Fibroblast of skin of scalp (primary cell): ENCODE measurements at places on chromosomes 12 and 14.

- no peak for DNase-seq
These were observed 15.4 kb upstream of the YY1 start for GRCh38 chr14:100223332-100224201.

DNA sequence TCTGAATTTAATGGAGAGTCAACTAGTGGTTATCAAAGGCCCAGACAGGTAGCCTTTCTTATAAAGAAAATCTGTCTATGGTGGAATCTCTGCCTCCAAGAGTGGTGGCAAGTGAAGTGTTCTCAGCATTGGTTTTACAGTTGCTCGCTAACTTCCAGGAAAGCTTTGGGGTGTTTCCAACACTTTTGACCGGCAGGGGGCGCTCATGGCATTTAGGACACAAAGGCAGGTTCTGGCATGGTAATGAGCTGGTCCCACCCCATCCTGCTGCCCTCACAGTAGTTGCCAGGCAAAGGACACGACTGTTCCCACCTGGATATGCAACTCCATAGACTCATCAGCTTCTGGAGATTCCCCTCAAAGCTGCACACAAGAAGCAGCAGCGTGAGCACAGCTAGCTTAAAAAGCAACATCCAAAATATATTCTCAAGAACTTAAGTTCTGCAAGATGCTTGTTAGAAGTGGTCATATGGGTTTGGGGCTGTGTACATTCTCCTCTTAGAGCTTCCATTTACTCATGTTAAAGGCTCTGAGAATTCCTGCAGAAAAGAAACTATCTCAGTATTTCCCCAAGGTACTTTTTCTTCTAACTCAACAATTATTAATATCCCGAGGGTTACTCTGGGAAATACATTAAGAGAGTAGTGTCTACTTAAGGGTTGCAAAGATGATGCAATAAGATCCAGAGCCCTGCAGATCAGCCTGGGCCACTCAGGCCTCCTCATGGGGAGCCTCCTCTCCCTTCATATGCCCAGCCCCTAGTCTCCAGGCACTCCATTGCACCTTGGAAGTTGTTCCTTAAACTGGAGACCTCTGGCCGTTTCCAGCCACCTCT, 14.8 kb downstream of the PROX2 start:
- peak; percentile 87 for DNase-seq

DNA sequence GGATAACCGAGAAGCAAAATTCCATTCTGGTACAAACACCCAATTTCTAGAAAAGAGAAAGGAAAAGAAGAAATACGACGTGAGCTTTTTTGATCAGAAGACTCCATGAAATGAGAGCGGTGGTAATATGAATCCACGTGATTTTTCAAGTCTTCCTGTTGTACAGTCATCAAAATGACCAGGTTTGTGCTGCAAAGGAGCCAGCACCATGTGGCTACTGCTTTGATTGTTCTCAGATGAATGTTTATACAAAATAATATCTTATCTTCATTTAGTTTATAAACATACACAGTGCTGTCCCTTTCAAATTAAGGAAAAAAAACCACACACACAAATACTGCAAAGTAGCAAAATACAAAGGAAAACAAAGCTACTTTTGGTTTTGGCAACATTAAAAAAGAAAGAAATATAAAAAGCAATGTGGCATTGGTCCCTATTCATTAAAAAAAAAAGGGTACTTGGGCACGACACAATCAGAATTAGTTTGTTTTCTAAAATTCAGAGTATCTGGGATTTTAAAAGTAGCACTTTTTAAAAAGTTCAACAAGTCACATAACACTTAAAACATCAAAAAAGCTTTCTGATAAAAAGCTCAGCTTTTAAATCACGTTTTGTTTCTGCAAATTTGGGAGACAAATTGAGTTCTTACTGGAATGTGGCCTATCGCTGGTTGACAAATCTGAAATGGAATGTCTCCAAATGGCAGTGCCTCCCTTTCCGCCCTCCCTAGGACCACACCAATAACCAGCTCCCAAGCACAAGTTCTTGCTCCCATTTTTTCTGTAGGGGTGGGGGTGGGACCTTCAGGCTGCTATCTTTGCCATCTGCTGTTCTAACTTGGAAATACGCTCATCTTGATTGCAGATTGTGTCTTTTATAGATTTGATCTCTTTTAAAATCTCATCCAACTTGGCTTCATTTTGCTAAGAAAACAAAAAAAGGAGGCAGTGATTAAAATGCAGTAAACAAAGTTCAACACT, 13.2 kb upstream of the SELPLG start:
- peak; percentile 44 for DNase-seq

GRCh38 chr12:47808574-47809365, 10.9 kb downstream of the HDAC7 start:
- no peak for DNase-seq

GRCh38 chr14:23399136-23399535, 8.9 kb downstream of the MYH6 start:
- DNase-seq, result no peak

DNA sequence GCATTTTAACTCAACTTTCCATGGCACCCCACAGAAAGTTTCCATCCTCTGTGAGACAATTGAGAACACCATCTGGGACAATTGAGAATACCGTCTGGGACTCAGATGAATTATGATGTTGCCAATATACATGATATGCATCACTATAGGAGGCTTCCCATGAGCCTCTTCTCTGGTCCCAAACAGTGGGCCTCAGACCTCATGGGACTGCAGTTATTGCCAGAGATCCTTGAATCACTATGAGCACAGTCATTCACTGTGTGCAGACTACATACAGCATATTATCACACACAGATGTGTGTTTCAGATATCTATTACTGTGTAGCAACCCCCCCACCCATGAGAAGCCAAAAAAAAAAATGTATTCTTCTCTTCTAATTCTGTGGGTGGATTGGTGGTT, 134.4 kb downstream of the GXYLT1 start:
- DNase-seq, result no peak

DNA sequence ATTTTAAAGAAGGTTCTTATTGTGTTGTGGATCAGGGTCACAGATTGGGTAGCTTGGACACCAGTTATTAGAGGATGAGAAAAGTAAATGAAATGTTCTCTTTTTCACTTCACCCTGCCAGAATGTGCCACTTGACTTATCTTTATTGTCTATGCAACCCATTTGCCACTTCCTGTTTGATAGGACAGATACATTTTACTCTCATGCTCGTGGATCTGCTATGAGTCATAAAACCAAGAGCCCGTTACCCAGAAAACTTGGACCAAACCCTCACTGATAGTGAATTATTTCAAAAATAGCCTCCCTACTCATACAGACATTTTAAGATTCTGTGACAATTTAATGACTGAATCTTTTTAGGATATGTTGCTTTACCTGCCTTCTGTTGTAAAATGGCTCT, 1.8 kb downstream of the ISCA2 start:
- DNase-seq, result no peak

GRCh38 chr12:17588968-17589367, 501.0 kb downstream of the RERGL start:
- no peak for DNase-seq

- DNase-seq, result peak; percentile 49
These were observed 124.1 kb downstream of the SSPN start for GRCh38 chr12:26319511-26319910.
